ENCODE measurements at places on chromosomes 1 and 21.

DNA sequence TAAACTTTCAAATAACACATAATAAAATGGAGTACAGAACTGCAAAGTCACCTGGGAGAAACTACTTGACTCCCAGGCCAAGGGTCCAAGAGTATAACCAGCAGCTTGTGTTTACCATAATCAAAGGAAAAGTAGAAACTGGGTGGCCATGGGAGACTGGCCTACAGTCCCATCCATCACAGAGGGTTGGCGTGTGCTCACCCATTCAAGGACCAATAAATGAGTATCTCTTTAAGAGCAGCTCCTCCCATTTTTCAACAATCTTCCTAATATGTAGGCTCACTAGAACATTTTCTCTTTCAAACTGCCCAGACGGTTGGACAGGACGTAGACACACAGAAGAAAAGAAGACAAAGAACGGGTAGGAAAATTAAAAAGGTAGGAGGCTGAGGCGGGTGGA lies at the start of gene FMO3:
TSS of gene FMO3 (plus strand) at position 302 of the 400 bp plus-strand sequence. CDS start 1,754 bp downstream, outside the sequence.
- no peak for DNase-seq

- no peak for DNase-seq
Measured at GRCh38 chr1:159483501-159483900, 44.0 kb downstream of the OR10J1 start.

DNA sequence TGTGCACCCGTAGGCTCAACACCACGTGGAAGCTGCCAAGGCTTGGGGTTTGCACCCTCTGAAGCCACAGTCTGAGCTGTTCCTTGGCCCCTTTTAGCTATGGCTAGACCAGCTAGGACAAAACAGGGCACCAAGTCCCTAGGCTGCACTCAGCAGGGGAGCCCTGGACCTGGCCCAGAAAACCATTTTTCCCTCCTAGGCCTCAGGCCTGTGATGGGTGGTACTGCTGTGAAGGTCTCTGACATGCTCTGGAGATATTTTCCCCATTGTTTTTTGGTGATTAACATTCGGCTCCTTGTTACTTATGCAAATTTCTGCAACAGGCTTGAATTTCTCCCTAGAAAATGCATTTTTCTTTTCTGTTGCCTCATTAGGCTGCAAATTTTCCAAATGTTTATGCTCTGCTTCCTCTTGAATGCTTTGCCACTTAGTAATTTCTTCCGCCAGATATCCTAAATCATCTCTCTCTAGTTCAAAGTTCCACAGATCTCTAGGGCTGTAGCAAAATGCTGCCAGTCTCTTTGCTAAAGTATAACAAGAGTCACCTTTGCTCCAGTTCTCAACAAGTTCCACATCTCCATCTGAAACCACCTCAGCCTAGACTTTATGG lies 69.0 kb upstream of the KRTAP19-8 start:
- no peak for DNase-seq

DNA sequence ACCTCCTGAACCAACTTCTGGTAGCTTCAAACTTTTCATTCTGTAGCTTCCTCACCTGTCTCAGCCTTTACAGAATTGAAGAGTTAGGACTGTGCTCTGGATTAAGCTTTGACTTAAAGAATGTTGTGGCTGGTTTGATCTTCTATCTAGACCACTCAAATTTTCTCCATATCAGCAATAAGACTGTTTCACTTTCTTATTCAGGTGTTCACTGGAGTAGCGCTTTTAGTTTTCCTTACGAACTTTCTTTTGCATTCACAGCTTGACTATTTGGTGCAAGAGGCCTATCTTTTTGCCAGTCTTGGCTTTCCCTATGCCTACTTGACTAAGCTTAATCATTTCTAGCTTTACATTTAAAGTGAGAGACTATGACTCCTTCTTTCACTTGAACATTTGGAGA lies 31.5 kb downstream of the FGGY start:
- DNase-seq: no peak

DNA sequence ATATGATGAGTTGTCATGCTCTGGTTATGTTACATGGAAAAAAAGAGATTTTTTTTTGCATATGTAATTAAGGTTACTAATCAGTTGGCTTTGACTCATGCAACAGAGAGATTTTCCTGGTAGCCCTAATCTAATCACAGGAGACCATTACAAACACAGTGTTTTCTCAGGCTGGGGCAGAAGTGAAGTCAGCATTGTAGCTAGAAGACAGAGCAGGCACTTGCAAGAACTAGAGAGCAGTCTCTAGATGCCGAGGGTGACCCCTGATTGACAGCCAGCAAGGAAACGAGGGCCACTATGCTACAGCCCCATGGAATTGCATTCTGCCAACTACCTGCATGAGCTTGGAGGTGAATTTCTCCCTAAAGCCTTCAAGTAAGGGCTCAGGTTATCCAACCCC lies 151.3 kb downstream of the RUNX1 start:
- DNase-seq: no peak

GRCh38 chr1:7686301-7686850 lies 84.7 kb upstream of the VAMP3 start:
- DNase-seq: no peak
